T-helper 2 cell treated with Interferon-gamma antibody and Interleukin-4, amounts not matched to agents 5 μg/mL and 100 μg/mL, for 36 hours (primary cell): ENCODE measurements at places on chromosomes 5 and 9.
A peak's percentile ranks its signal among the peaks of the same experiment; 100 is the strongest.

DNA sequence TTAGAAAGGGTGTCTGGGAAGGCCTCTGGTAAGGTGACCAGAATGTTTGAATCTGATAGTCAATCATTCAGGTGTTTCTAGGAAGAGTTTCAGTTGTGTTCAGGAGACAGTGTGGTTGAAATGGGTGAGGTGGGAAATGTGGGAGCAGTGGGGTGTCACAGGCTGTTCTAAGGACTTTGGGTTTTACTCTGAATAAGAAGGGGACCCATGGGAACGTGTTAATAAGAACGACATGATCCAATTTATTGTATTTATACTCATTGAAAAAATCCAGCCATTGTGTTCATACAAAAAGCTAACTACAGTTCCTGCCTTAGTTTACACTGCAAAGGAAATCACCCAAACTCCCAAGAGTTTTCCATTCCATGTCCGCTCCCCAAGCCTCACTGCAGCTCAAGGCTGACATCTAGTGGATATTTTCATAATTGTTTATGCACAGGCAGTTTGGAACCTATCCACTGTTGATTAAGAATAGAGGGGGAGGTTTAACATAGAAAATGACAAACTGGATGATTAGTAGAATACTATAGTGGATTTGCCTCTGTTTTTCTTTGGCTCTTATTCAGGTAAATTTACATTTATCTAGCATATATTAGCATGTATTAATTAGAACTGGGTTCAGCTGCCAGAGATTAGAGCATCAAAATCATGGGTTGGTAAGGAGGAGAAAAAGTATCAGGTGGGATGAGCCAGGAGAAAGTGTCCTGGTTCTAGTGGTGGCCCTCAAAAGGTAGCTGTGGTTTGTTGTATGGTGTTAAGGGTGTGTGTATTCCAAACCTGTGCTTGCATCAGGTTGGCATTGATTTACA lies 17.7 kb downstream of the CAVIN4 start:
- no peak for DNase-seq

DNA sequence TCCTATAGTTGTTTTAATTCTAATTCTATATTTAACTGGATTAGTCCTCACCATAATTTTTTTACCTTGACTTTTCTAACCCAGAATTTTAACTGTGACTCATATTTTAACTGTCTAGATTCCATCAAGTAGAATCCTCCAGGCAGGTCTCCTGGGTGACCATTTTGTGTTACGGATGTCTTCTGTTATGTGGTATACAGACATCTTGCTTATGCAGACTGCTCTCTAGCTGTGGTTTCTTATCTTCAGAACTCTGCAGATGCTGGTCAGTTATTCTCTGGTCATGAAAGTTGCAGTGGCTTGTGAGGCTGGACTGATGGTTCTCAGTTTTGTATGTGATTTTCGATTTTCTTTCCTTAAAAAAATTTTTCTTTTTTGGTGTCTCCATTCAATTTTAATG lies 139.4 kb downstream of the ATG10 start:
- DNase-seq: no peak

- no peak for DNase-seq
Observed at GRCh38 chr9:111065414-111065813, 27.1 kb upstream of the LPAR1 start.

DNA sequence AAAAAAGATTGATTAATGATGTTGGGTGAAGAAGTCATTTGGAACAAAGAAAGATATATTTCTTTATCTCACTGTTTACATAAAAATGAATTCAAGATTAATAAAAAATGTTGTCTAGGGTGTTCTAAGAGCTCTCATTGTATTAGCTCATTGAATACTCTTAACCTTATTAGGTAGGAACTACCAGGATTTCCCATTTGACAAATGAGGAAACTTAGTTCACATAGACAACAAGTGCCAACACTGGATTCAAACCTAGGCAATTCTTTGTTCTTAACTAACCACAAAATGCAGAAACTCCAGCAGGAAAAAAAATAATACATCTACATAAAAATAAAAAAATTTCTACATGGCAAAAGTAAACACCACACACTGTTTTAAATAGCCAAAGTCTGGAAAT lies 175.8 kb downstream of the RAPGEF6 start:
- DNase-seq: no peak

GRCh38 chr9:127507751-127508648 lies 56.7 kb downstream of the LRSAM1 start:
- no peak for DNase-seq

GRCh38 chr9:120692901-120693699 lies 21.2 kb downstream of the MEGF9 start:
- no peak for DNase-seq

DNA sequence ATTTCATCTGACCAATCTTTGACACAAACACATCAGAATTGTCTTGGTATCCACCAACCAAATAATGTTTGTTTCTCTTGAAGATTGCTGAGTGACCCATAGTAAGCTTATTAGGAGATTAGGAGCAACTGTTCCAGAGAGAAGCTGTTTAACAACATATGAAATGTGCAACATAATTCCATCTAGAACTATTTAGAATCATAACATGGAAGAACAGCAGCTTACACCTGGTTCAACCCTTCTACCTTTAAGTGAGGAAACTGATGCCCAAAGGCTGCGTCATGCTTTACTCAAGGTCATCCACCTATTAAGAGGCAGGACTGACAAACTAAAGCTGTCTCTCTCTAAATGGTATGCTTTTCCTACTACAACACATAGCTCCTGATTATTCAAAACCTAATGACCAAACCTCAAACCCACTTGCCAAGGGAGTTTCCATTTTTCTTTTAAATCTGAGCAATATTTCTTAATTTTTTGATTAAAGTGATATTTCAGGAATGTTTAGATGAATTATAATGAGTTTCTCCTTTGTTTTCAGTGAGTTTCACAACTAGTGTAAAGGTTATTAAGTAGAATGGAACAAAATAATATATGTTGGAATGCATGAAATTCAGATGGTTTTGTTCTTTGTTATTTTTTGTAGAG lies 545.9 kb downstream of the RAB3C start:
- DNase-seq: no peak

- no peak for DNase-seq
Observed at GRCh38 chr5:132209131-132209530, 18.5 kb downstream of the P4HA2 start.

DNA sequence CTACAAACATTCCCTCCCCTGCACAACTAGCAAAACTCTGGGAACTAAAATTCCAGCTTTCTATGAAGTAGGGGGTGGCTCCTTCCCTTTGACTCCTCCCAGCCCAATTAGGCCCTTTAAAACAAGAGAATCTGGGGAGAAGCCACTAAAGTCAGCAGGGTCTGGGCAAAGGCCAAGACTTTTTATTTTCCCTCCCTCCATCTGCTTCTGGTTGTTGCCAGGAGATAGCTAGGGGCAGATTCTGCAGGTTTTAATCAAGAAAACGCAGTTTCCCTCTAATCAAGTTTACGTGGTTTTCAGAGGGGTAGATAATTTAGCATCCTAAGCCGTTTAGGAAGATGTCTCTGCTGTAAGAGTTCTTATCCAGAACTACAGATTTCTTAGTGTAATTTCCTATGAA lies 114.5 kb upstream of the CDH6 start:
- DNase-seq: no peak

DNA sequence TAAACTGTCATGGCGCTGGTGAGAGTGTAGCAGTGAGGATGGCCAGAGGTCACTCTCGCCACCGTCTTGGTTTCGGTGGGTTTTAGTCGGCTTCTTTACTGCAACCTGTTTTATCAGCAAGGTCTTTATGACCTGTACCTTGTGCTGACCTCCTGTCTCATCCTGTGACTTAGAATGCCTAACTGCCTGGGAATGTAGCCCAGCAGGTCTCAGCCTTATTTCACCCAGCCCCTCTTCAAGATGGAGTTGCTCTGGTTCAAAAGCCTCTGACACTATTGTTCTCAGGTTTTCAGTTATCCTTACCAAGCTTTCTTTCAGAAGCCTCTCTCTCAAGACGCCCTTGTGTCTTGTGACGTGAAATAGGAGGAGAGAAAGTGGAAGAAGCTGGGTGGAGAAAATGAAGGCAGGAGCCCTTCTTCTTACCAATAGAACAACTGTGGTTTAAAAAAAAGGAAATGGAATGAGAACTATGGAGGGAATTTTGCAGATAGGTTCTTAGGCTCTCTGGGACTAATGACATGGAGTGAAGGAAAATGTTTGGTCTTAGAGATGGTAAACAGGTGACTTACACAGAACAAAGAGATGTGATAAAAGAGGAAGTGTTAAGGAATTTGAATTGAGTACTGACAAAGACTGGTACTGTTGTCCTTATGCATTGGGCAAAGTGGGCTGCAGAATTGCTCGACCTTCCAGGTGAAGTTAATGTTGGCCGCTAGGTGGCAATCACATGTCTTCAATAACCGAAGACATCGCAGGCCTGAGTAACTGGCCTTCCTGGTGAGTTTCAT lies 133.3 kb upstream of the RAI14 start:
- peak; percentile 22 for DNase-seq

DNA sequence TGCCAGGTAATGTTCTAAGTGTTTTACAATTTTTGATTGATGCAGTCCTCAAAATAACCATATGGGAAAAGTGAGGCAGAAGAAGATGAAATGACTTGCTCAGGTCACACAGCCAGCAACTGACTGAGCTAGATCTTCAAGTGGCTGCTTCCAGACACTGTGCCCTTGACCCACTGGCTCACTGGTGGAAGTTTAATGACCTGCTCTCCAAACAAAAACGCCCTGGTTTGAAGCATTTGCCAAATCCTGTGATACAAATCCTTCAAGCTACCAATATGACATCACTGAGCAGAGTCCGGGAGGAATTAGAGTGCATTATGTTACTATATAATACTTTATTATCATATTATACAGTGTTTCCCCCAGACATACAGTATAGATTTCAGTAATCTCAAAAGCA lies 459.4 kb downstream of the GADD45G start:
- DNase-seq: no peak

DNA sequence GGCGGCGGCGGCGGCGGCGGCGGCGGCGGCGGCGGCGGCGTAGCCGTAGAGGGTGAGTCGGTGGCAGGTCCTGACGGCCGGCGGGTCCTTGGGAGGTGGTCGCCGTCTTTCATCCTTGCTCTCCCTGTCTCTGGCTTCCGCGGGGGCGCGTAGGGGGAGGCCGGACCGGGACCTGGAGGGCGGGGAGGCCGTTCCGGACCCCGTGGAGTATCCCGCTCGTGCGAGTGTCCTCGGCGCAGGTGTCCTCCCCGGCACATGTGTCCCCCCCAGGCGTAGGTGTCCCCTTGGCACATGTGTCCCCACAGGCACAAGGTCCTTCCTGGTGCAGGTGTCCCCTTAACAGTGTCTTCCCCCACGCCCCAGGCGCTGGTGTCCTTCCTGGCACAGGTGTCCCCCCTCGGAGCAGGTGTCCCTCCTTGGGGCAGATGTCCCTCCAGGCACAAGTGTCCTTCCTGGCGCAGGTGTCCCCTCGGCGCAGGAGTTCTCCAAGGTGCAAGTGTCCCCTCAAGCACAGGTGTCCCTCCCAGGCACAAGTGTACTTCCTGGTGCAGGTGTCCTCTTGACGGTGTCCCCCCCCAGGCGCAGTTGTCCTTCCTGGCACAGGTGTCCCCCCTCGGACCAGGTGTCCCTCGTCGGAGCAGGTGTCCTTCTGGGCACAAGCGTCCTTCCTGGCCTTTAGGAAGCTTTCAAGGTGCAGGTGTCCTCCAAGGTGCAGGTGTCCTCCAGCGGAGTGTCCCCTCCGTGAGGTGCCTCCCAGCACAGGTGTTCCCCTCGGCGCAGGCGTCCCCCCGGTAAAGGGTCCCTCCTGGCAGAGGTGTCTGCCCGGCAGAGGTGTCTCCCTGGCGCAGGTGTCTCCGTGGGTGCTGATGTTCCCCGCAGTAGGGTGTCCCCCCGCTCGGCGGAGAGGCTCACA lies 519 bp downstream of the EXOC3 start:
- DNase-seq: no peak

- no peak for DNase-seq
Observed at GRCh38 chr5:42572313-42572712, 149.1 kb downstream of the GHR start.

GRCh38 chr5:14039576-14039975 lies 95.1 kb upstream of the DNAH5 start:
- no peak for DNase-seq

- DNase-seq: peak; percentile 93
Observed at GRCh38 chr9:135926402-135927194, 19.3 kb upstream of the CAMSAP1 start.

DNA sequence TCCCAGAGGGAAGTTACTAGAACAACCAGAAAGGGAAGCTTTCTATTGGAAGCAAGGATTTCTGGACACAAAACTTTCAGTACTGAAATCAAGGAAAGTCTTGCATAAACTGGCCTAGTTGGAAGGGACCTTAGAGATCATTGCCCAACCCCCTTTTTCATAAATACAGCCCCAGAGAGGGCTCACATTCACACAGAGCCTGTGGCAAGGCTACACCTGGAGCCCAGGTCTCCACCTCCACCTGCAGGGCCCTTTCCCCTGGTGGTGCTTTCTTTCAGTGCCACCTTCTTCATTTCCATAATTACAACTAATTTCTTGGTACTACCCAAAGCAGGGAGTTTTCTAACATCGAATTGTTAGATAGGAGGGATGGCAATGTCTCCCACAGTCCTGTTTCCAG lies 85.7 kb downstream of the ADRB2 start:
- DNase-seq: no peak

GRCh38 chr9:110753731-110754231 lies 85.2 kb downstream of the MUSK start:
- no peak for DNase-seq

GRCh38 chr5:1074816-1075554 lies 36.9 kb downstream of the SLC12A7 start:
- no peak for DNase-seq

DNA sequence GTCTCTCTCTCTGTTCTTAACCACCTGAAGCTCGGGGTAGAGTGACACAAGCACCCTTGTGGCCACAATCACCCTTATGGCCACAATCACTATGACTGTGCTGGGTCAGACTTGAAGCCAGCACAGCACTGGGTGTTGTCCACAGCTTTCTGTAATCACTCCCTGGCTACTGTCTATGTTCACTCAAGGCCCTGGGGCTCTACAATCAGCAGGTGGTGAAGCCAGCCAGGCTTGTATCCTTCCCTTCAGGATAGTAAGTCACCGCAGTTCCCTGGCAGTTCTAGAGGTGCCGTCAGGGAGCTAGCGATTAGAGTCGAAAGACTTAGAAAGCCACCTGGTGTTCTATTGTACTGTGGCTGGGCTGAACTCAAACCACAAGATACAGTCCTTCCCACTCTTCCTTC lies 44.2 kb downstream of the GDA start:
- DNase-seq: no peak

DNA sequence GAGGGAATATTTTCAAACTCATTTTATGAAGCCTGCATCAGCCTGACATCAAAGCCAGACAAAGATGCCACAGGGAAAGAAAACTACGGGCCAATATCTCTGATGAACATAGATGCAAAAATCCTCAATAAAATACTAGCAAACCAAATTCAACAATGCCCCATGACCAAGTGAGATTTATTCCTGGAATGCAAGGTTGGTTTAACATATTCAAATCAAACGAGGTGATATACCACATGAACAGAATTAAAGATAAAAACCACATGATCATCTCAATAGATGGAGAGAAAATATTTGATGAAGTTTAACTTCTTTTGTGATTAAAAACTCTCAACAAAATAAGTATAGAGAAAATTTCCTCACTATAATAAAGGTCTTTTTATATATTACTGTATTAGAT lies 792.0 kb upstream of the ZNF608 start:
- no peak for DNase-seq

- DNase-seq: no peak
Observed at GRCh38 chr9:87872079-87872624, 10.5 kb upstream of the SPATA31E1 start.

- no peak for DNase-seq
Observed at GRCh38 chr9:216866-217265, 2.2 kb downstream of the DOCK8 start.

GRCh38 chr5:9596171-9596780 lies 33.9 kb downstream of the TAS2R1 start:
- no peak for DNase-seq

- no peak for DNase-seq
Observed at GRCh38 chr5:35990941-35991611, at the start of gene UGT3A1. Gene UGT3A1 (minus strand): TSS chr5:35991390. CDS start chr5:35991240, 150 bp downstream.
